ENCODE measurements at places on chromosomes 16 and 17.

DNA sequence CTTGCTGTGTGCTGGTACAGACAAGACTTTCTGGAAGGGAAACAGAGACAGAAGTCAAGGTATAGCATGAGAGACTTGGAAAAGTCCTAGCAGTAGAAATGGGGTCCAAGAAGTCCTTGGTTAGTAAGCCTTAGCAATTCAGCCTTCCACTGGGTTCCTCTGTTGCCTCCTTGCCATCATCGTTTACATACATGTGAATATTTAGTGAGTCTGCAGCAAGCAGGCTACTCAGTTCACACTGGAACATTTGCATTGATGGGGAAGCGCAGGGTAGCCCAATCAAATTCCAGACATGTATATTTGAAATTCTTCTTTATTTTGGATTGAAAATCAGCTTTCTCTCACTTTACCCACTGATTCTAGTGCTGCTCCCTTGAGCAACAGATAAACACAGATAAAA lies 27.1 kb downstream of the LIMD2 start:
- no peak for DNase-seq

DNA sequence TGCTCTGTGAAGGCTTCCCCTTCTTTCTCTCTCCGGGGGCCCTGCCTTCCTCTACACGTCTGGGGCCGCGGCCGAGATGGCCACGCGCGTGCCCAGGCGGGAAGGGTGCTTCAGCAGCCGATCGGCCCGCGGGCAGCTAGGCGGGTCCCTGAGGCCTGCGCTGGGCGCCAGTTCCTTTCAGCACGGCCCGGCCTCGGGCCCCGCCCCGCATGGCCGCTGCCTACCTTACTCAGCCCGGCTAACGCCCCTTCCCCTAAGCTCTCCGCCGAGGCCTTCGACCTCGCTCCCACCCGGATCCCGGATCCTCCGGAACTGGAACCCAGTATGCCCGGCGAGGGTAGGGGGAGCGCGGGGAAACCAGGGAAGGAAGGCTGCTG lies 335 bp downstream of the TMEM11 start:
- DNase-seq: no peak

DNA sequence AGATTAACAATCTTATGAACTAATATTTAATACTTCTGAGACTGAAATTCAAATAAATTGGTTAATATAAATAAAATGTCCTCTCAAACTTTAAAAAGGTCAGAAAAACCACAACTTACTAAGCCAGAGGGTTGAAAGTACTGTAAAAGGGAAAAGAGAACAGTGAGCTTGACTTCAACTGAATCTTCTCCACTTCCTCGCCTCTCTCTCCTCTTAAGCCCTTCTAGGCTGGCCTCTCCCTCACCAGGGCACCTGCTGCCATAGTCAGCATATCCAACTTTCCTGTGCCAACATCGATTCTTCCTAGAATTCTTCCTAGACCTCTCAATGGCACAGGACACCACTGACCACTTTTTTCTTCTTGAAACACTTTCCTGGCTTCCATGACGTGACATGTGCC lies 19.4 kb downstream of the GNA13 start:
- DNase-seq: no peak

DNA sequence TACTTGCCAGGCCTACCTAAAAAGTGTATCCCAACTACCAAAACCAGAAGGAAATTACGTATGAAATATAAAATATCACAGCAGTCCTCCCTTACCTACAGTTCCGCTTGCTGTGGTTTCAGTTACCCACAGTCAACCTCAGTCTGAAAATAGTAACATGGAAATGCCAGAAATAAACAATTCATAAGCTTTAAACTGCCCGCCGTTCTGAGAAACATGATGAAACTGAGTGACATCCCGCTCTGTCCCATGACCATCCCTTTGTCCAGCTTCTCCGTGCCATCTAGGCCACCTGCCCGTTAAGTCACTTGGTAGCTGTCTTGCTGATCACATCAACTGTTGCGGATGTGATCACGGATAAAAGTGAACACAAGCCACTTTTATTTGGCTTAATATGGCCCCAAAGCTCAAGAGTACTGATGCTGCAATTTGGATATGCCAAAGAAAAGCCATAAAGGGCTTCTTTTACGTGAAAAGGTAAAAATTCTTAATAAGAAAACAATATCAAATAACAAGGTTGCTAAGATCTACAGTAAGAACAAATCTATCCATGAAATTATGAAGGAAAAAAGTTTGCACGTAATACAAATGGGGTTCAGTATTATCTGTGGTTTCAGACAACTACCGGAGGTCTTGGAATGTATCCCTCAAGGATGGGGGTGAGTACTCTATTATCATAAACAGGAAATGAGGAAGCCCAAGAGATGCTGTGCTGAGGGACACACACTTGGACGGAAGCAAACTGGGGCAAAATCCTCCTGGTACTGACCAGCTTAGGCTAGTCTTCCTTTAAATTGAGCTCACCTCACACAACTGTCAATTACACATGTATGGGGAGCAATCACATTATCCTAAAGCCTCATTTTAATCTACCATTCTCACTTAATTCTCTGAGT lies 8.2 kb downstream of the USP22 start:
- no peak for DNase-seq

GRCh38 chr16:85555719-85556455 lies 57.2 kb upstream of the GSE1 start:
- no peak for DNase-seq

DNA sequence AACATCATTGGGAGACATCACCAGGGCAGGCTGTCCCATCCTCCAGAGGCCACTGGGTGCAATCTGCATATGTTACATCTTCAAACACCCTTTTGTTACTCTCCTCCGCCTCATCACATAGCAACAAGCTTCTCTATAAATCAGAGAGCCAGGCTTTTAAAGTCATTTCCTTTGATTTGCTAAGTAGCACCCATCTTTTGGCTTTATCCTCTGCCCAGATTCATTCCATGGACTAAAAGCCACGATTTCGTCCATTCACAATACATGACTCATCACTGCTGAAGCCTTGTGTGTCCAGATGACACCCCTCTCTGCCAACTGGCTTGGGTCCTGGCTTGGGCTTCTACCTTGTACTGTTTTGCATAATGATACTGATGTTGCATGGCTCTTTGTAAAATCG lies 2.0 kb upstream of the KRT38 start:
- no peak for DNase-seq

GRCh38 chr17:17937201-17937853 lies 34.9 kb downstream of the TOM1L2 start:
- no peak for DNase-seq
